ENCODE measurements at places on chromosomes 1 and 21.

DNA sequence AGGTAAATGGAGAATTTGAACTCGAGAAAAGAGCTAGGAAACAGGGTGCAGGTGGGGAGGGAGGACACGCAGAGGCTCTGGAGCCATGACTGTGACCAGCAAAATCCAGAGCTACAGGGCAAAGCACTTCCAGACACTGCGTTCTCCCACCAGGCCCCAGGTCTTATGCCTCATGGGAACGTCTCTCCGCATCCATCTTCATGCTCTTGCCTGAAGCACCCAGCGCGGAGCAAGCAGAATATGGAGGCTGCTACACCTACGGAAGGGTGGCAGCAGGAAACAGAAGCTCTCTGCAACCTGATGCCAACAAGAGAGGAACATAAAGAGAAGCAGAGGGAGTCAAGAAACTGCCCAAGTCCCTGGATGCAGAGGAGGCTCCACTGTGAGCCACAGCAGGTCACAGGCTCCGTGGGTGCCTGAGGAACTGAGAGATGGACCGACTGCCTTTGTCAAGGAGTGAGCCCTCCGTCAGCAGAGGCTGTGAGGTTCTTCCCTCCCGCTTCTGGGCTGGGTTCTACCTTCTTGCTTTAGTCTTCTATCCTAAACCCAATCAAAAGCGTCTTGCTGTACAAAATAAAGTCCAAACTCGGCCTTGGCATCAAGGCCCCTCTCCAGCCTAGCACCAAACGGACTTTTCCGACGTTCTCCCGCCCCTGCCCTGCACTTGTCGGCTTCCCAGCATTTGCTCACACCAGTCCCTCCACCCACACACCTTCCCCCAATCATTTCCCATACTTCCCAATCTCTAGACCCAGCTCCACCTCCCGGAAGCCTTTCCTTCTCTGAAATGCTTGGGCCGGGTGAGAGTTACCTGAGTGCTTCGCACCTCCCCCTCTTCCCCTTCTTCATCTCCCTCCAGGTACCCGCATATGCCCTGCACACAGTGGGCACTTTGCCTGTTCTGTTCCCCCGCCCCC lies 930 bp downstream of the DHCR24 start:
- DNase-seq, result no peak

DNA sequence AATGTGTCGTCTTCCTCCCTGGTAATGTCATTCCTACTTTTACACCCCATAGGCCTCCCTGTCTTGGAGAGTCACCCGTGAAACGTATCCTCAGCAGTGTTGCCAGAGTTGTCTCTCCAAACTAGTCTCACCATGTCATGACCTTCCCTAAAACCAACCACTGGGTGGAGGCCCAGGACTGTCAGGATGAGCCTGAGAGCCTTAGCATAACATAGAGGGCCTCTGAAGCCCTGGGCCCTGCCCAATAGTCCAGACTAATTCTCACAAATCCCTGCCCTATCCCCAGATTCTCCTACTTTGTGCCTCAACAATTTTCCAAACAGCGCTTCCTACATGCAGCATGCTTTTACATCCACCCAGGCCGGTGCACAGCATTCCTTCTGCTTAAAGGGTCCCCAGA lies 29.3 kb upstream of the HSD3B1 start:
- DNase-seq, result no peak

GRCh38 chr1:180266275-180267210 lies 36.5 kb downstream of the LHX4 start:
- no peak for DNase-seq

DNA sequence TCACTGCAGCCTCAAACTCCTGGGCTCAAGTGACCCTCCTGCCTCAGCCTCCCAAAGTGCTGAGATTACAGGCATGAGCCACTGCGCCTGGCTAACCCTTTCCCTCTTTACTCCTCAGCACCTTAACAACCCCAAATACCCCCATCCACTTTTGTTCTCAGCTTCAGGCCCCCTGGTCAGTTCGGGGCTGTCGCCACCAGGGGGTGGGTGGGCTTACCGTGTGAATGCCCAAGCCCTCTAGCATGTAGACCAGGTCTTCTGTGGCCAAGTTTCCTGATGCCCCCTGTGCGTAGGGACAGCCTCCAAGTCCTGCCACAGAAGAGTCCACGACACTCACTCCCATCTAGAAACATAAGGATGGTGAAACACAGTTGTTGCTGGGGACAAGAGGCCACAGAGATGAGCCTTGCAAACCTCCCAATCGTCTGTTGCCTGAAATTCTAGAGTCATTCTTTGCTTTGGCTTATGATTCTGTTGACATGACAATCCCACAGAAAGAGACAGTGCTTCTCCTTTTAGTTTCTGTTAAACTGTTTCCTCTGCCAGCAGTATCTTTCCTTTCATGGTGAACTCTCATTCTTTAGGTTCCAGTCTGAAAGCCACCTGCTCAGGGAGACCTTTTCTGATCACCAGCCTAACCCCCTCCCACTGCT lies 3.8 kb upstream of the GALE start:
- no peak for DNase-seq

DNA sequence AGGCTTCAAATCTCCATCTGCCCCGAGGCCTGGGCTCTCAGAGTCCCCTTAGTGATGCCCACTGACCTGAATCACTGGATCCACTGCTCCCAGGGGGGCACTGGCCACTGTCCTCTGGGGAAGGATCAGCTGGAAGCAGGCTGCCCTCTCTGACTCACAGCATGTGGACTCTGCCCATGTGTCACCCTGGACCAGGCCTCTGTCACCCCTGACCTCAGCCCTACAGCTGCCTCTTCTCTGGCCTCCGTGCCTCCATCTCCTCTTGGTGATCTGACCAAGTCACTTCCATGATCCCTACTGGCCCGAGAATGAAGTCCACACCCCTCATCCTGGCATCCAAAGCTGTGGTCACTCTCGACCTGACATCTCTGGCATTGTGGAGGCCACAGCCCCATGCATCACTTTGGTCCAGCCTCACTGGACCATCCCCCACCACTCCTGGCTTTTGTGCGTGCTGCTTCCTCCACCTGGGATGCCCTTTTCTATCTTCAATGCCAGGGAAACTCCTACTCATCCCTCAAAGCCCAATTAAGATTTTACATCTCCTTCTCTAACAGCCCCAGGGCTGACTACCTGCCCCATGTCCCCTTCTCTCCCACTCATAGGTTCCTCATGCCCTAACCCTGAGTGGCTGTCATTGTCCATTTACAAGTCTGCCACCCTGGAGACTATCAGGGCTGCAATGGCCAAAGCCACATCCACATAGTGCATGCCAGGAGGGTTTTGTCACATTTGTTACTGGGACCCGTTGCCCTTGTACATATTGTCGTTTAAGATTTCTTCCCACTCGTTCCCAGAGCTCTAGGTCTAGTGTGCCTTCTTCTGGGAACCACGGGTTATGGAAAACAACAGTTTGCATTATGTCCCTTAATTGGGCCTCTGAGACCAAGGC lies 685.0 kb downstream of the MATN1 start:
- no peak for DNase-seq

DNA sequence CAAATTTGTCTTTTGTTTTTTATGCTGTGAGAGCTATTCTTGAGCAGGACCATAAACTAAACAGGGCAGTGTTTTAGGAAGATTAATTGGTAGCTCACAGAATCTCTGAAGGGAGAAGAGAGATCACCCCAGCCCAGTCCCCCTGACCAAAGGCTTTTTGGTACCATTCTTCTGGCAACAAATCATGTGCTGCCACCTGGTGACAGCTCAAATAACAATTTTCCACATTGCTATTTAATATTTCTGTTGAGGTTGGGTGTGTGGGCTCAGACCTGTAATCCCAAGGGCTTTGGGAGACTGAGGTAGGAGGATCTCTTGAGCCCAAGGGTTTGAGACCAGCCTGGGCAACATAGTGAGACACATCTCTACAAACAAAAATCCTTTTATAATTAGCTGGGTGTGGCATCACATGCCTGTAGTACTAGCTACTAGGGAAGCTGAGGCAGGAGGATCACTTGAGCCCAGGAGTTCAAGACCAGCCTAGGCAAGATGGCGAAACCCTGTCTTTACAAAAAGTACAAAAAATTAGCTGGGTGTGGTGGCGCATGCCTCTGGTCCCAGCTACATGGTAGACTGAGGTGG lies 2.2 kb upstream of the TESK2 start:
- peak; percentile 40 for DNase-seq

Measured in naive thymus-derived CD4-positive, alpha-beta T cell (primary cell).